ENCODE measurements at places on chromosomes 7 and 10.
A peak's percentile ranks its signal among the peaks of the same experiment; 100 is the strongest.

DNA sequence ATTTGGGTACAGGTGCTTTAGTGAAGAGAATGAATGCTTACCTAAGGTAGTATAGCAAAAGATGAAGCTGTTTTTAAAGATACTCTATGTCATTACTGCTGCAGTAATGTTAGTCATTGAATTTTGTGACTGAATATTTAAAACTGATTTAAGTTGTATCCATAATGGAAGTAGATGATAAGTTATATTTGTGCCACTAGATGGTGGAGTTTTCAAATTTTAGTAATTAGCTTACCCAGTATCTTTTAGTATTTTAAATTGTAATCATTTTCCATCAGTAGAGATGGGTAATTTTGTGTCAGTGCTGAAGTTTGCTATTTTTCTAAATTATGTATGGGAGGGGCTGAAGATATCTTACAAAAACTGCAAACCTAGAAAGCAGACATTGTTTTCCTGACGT lies 25.2 kb downstream of the HBP1 start:
- no peak for DNase-seq

DNA sequence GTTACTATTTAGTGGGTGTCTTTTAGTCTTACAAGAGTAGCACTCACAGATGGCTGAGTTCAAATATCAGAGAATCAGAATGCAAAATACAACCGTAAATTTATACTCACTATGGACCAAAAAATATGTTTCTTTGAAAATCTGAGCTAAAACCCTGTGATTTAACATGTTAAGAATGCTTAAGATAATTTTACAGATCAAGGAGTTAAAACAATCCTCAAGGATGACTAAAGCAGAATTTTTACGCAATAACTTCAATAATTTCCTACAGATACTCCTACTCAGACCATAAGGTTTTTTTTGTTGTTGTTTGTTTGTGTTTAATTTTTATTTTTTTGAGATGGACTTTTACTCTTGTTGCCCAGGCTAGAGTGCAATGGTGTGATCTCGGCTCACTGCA lies 47.9 kb upstream of the CCDC6 start:
- DNase-seq: no peak

DNA sequence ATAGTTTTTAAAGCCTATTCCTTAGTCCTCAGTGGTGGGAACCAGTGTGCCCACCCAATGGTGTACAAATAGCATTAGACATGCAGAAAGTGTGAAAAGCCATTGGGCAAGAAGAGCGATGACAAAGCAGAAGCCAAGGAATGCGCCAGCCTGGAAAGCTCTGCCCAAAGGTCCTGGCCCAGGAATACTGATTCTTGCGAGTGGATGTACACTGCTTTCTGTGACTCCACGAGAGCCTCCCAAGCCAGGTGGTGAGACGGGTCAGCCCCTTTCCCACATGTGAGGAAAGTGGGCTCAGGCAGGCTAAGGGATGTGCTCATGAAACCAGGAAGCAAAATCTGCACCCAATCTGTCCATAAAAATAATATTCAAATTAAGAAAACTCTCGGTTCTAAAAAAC lies 106.6 kb downstream of the ADCY1 start:
- peak; percentile 13 for DNase-seq

DNA sequence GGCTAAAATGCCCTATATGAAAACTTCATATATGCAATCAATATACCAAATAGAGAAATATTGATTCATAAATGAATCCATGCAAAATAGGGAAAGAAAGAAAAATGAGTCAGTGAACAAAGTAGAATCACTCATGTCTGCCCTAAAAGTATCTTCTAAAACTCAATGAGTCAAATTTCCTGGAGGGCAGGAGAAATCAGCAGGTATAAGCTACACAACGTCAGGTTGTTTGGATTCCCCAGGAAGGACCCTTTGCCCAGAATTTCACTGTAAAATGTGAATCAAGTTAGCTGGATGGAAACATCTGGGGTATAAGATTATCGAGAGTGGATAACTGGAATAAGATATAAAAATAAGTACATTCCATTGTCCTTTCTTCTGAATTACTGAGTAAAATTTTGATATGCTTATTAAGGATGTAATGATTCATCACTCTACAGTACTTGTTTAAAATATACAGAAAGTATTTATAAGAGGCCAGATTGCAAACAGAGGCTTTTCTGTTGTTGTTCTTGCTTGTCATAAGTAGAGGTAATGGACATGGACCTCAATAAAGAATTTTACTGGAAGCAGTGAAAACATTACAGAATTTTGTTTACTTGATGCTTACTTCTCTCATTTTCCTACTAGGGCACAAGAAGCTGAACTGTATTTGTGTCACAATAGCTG lies 99.0 kb downstream of the AGMO start:
- DNase-seq: no peak

GRCh38 chr10:117543225-117544003 lies 868 bp downstream of the EMX2 start:
- DNase-seq: peak; percentile 71

GRCh38 chr10:33553748-33554571 lies 219.5 kb upstream of the NRP1 start:
- DNase-seq: no peak

GRCh38 chr7:107926481-107926880 lies 35.5 kb downstream of the DLD start:
- DNase-seq: no peak

GRCh38 chr7:105906695-105907094 lies 30.3 kb upstream of the ATXN7L1 start:
- DNase-seq: no peak

DNA sequence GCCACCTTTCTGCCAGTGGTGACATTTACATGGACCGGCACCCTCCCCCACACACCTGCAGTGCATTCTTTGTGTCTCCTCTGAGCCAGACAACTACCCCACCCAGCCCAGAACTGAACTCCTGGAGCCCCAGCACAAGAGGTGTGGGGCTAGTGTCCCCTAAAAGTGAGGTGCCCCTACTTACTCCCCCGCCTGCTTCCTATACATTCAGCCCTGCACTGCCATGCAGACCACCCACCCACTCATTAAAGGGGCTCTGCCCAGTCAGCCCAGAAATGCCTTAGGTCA lies 1.9 kb downstream of the SAP25 start:
- peak; percentile 64 for DNase-seq

DNA sequence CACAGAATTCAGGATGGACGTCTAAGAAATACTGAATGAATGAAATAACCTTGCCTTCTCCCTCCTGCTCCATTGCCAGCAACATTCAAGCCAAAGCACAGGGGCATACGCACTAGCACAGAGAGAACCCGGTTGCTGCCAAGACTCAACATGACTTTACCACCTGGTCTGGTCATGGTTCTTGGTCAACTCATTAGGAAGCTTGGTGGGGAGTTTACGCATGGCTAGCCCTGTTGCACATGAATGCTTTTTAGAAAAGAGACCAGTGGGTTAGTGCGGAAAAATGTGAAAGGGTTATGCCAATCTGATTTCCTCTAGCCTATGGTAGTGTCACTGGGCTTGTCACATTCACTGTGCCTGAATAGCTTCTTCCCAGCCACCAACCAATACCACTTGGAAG lies 187.6 kb upstream of the NEBL start:
- no peak for DNase-seq

DNA sequence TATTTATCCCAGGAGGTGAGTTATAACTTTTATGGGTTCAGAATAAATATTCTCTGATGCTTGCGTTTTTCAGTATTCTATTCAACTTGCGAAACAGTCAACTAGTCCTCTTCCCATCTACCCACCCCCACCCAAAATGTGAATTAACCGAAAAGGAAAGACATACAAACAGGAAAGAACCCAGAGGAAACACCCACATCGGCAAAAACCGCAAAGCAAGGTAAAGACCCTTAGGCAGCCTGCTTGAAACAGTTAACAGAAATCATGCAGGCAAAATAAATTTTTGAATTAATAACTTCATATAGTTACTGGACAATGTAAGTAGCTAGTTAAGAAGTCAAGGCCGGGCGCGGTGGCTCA lies 5.4 kb downstream of the ZC3HAV1 start:
- no peak for DNase-seq

DNA sequence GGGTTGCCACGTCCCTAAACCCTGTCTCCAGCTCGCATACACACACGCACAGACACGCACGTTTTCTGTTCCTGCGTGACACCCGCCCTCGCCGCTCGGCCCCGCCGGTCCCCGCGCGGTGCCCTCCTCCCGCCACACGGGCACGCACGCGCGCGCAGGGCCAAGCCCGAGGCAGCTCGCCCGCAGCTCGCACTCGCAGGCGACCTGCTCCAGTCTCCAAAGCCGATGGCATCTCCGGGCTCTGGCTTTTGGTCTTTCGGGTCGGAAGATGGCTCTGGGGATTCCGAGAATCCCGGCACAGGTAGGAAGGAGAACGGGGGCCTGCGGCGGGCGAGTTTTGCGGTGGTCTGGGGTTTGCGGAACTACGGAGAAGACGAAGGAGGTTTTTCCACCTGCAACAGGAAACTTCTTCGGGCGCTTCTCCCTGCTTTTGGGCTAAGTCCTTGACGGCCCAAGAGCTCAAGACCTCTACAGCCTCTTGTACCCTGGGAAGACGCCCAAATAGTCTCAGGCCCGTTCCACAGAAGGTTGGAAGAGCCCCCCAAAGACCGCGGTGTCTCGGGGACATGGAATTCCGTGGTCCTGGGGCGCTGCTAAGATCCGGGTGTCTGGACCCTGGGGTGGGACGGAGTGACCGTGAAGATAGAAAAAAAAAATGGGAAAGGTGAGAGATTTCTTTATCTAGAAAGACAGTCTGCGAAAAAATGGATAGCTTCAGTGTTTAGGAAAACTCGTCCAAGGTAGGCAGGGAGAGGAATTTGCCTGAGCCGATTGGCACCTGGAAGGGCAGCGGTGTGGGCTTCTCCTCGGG lies at the start of gene GAD2:
TSS of gene GAD2 (plus strand) at position 190 of the 811 bp plus-strand sequence. CDS start at position 226, 36 bp downstream.
- peak; percentile 41 for DNase-seq

DNA sequence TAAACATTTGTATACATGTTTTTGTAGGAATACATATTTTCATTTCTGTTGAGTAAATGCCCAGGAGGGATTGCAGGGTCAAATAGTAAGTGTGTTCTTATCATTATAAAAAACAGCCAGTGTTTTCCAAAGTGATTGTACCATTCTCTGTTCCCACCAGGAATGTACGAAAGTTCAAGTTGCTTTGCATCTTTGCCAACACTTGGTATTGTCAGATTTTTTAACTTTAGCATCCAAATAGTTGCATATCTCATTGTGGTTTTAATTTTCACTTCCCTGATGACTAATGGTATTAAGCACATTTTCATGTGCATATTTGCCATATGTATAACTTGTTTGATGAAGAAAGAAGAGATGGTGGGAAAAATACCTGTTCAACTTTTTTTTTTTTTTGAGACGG lies 213.9 kb downstream of the ZNF365 start:
- DNase-seq: no peak

DNA sequence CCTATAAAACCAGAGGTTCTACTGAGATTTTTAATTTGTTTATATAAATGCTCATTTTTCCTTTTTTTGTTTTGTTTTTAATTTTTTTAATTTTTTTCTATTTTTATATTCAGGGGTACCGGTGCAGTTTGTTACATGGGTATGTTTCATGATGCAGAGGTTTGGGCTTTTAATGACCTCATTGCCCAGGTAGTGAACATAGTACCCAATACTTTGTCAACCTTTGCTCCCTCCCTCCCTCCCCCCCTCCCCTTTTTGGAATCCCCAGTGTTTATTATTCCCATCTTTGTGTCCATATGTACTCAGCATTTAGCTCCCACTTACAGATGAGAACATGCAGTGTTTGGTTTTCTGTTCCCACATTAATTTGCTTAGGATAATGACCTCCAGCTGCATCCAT lies 94.4 kb upstream of the NEBL start:
- DNase-seq: no peak

DNA sequence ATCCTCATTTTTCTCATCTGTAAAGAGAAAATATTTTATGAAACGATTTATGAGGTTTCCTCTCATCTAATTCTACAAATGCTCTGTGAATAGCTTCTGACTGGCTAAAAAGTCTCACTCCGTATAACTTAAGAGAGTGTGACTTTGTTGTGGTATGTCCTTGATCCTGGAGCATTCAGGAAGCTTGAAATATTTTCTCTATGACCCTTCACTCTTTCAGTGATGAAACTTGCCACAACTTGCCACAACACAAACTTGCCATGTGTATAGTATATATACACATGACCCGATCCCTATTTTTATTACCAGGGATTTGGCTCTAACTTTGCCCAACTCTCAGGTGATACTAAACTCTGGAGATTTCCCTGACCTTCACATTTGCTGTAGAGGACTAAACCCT lies 74.1 kb downstream of the TES start:
- DNase-seq: no peak

- DNase-seq: peak; percentile 95
These were observed 76.3 kb downstream of the CLIP2 start for GRCh38 chr7:74365322-74366022.

GRCh38 chr10:118926072-118926417 lies 103.5 kb upstream of the NANOS1 start:
- DNase-seq: no peak

DNA sequence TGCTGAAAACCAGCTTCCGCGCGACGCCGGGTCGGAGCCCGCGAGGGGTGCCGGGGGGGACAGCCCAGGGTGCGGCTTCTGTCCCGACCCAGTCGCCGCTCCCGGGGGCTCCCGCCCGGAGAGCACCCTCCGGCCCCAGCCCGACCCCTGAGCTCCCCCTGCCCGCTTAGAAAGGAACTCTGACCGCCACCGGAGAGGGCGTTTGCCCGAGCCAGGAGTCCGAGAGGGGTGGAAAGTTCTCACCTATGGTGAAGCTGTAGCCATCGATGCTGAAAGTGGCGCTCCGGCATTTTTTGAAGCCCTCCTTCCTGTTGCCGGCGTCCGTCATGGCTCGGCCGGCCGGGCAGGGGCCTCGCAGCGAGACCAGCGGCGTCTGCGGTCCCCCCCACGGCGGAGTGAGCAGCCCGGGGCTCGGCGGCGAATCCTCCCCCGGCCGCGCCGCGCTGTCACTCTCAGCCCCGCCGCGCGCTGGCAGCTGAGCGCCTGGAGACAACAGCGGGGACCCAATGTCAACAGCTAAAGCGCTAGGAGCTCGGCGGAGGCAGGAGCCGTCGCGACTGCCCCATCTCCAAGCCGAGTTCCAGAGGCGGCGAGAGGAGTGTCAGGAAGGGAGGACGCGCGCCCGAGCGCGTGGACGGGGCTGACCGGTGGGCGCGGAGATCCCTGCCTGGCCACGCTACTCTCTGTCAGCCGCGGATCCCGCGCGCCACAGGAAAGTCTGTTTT lies 191.6 kb downstream of the LSM5 start:
- no peak for DNase-seq

DNA sequence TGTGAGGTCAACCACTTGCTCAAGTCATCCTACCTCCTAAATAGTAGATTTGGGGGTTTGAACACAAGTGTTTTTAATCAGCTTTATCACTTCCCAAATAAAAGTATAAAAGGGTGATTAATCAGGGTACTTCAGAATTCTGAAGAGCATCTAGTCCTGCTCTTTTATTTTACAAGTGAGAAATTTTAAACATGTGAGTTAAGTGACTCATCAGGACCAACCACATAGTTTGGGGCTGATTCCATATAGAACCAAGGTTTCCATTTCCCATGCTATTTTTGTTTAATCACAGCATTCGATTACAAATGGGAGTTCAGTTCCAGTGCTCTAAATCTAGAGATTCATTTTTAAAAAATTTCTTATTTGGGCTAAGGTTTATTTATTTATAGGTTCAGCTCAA lies 113.4 kb downstream of the GPR158 start:
- DNase-seq: no peak

GRCh38 chr7:42064534-42064933 lies 172.5 kb downstream of the GLI3 start:
- no peak for DNase-seq
